Hepatic stellate cell (primary cell): ENCODE measurements at places on chromosomes 7 and 10.
A peak's percentile ranks its signal among the peaks of the same experiment; 100 is the strongest.

GRCh38 chr7:127833641-127834040 is 181.6 kb downstream of the SND1 start:
- DNase-seq: no peak

GRCh38 chr7:41029072-41029499 is 673.8 kb downstream of the INHBA start:
- peak; percentile 59 for DNase-seq

GRCh38 chr10:4196183-4196582 is 411.2 kb upstream of the KLF6 start:
- DNase-seq: no peak

DNA sequence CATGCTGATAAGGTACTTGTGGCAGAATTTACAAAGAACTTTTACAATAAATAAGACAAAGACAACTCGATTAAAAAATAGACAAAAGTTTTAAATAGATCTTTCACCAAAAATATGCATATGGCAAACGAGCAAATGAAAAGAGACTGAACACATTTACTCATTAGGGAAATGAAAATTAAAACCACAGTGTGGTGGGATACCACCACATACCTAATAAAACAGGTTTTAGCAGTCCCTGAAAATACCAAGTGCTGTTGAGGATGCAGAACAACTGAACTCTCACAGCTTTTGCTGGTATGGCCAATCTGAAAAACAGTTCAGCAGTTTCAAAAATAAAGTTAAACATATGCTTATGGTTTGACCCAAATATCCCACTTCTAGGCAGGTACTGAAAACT is 205.4 kb upstream of the ADO start:
- no peak for DNase-seq

- DNase-seq: no peak
Measured at GRCh38 chr7:76133839-76134238, 67.9 kb upstream of the SRRM3 start.

DNA sequence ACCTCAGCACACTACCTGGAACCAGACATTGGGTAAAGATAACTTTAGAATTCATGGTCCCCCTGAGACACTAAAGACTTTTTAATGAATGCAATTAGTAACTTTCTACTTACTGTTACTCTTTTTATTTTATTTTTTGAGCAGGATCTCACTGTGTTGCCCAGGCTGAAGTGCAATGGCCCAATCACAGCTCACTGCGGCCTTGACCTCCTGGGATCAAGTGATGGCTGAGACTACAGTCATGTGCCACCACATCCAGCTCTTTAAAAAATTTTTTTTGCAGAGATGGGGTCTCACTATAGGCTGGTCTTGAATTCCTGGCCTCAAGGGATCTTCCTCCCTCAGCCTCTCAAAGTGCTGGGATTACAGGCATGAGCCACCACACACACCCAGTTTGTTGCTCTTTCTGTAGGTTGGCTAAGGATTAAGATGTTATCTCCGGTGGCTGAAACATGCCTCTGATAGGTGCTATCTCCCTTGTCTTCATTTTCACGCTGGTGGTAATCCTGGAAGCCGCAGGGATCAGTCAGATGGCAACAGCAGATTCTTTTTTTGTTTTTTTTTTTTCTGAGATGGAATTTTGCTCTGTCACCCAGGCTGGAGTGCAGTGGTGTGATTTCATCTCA is 128.3 kb downstream of the TCF7L2 start:
- DNase-seq: no peak

- DNase-seq: no peak
Measured at GRCh38 chr10:10958041-10958440, 59.6 kb upstream of the CELF2 start.

- DNase-seq: peak; percentile 69
Measured at GRCh38 chr10:34758447-34758996, 56.6 kb downstream of the PARD3 start.

GRCh38 chr7:13990319-13990983 is 985 bp upstream of the ETV1 start:
- DNase-seq: peak; percentile 17

DNA sequence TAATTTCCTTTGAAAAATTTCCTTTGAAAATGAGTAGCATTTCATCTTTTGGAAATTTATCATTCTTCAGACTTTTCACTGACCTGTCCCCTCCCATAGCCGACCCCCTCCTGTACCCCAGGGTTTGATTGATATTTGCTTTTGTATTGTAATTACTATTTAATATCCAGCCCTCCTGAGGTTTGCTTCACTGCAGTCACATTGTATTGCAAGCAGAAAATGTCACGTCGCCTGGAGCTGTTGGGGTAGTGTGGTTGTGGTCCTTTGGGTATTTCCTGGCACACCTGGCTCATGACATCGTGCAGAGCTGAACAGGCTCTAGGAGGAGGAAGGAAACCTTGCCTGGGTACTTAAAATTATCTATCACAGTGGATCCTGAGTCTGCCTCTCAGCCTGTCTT is 116.1 kb downstream of the INSYN2A start:
- no peak for DNase-seq

- peak; percentile 14 for DNase-seq
Measured at GRCh38 chr10:67612577-67613537, 83.1 kb downstream of the CTNNA3 start.

- DNase-seq: no peak
Measured at GRCh38 chr7:96204601-96205000, 117.3 kb downstream of the SLC25A13 start.

GRCh38 chr10:84097787-84098353 is 41.4 kb upstream of the GHITM start:
- no peak for DNase-seq

DNA sequence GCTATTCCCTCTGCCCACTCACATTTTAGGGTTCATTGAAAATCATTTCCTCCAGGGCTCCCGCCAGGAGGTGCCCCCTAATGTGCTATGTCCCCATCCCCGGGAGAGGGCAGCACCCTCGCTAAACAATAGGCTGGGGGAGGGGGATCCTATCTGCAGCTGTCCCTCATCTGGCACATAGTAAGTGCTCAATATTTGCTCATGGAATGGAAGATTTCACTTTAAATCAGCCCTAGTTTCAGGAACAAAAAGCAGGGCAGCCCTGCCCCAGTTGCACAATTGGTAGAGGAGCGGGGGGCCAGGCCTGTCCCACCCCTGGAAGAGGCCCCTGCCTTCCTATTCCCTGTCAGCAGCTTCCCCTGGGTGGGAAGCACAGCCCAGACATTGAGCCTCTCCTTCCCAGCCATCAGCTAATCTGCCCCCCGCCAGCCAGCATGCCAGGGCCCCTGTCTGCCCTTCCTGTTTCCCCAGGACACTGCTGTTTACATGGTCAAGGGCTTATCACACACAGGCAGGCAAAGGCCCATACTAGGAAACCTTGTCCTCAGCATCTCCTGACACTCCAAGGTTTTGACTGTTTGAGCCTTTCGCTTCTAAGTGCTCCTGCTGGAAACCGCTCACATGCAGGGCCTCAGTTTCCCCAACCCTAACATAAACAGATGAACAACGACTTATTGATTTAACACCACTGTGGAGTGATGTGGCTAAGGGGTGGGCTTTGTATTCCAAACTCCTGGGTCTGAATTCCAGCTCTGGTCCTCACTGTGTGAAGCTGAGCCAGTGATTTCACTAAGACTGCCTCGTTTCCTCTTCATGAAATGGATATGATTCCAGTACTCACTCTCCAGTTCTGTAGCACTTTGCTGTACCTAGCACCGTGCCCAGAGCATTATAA is 130.7 kb upstream of the ZMIZ1 start:
- no peak for DNase-seq

- no peak for DNase-seq
Measured at GRCh38 chr7:26101361-26102151, 50.4 kb upstream of the NFE2L3 start.

DNA sequence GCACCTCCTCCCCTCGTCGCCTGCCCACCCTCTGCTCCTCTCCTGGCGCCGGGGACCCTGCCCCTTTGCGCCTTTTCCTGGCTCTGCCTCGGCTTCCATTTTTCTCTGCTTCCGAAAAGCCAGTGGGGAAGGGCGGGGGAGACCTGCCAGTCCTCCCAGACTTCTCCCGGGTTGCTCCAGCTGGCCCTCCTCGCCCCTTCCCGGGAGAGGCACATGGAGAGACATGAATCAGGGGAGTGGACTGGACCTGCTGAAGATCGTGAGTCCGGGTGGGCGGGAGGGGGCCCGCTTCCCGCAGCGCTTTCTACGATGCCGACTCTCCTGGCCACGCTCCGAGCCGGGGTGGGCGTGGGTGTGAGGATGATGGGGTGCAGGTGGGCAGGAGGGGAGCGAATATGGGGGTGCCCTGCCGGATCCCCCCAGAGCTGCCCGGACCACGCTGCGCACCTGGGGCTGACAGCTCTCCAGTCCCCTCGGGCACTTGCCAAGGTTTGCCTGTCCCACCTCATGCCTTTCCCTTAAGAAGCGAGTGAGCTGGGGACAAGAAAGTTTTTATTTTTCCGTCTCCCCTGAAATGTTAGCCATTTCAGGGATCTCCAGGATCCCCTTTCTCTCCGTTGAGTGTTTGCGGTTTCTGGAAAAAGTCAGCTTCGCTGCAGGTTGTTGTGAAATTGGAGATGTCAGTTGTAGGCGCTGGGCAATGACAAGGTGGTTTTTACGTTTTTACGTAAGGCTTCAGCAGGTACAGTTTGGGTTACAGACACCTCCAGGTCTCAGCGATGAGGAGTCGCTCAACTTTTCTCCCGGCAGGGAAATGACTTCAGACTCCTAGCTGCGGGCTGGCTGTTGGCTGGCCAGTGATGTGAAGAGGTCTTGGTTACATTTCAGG is 977 bp downstream of the CACNB2 start:
- DNase-seq: peak; percentile 16

DNA sequence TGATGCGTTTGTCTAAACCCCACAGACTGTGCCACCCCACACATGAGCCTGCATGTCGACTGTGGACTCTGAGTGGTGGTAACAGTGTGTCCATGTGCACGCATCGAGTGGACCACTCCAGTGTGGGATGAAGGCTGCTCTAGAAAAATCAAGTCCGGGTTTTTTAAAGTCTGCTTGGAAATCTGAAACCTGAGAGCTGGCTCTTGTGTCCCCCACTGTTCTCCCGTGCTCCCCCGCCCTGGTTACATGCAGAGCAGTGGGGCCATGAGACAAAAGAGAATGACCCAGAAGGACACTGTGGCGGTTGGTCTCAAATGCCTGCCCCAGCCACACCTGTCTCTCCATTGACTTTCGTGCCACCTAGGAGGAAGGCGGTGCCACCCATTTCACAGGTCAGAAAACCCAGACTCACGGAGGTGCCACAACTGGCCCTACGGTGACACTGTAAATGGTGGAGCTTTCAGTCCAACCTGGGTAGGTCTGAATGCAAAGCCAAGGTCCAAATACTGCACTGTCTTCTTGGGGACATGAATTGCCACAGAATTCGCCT is 27.3 kb upstream of the PWWP2B start:
- no peak for DNase-seq

GRCh38 chr7:77917500-77918262 is 119.1 kb downstream of the PHTF2 start:
- DNase-seq: no peak

DNA sequence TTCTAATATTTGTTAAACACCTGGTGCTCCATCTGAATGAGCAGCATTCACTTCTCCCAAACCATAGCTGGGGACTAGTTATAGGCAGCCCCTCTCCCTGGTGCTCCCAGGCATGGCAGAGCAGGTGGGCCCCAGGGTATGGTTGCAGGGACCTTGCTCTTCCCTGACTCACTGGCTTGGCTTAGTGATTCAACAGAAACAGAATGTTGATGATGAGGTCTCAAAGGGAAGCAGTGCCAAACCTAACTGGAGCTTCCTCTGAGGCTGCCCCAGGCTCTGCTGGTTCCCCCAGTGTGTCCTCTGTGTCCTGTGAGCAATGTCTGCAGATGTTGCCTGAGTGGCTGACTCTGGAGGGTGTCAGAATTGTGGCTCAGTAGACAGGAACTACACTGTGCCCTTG is 3.7 kb downstream of the GPR26 start:
- no peak for DNase-seq

DNA sequence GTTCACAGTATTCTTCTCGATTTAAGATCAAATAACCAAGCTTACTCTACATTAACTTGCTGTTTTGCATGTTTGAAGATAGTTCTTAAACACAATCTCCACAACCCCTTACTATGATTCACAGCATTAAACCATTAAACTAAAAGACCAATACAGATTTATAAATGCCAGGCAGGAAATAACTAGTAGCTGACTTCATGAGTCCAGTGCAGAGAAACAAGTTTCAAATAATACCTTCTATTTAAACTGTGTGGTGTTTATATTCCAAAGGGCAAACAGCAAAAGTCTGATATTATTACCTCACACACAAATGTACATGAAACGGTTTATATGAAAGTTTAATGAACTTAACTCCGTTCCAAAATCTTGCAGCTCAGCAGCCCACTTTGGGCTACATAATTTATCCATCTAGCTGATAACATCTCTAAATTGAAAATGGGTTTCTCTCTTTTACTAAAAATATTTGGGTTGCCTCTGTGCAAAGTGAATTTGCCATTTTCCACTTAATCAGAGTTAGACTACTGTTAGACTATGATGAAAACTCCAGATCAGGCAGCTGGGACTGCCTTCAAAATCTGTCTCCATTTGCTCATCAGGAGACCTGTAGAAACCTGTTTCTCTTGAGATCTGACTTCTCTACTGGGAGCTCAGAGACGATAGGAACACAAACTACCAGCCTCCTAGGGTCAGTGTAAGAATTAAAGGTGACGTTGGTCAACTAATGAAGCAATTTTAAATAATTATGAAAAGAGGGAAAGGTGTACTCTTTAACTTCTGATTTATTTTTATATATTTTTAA is 287.3 kb downstream of the FZD1 start:
- no peak for DNase-seq

- no peak for DNase-seq
Measured at GRCh38 chr10:132563485-132564248, 26.1 kb downstream of the INPP5A start.

GRCh38 chr7:10315881-10316280 is 657.8 kb upstream of the PHF14 start:
- DNase-seq: no peak

GRCh38 chr10:109922976-109923921 is at the start of gene XPNPEP1:
Gene XPNPEP1, minus strand, starts transcription at chr10:109923511. Its CDS starts 78 bp downstream, at chr10:109923433.
- peak; percentile 88 for DNase-seq

GRCh38 chr7:16668978-16669377 is 23.0 kb downstream of the BZW2 start:
- DNase-seq: no peak

GRCh38 chr7:81415181-81415580 is 354.7 kb downstream of the HGF start:
- no peak for DNase-seq

DNA sequence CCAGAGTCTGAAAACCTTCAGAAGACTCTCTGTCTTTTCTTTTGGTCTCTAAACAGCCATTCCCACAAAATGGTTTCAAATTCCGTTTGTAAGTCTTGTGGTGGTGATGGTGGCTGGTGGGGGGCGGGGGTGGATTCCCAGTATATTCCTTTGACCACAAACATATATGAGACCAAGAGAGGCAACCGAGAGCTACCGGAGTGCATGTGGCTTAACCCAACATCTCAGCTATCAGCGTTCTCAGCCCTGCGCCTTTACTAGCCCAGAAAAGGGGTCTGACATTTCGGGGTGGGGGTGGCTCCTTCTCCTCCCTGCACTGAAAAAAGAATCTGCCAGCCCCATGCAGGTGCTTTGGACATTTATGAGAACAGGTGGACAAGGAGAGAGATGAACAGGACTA is 621.1 kb downstream of the ACTR3B start:
- no peak for DNase-seq
